ENCODE measurements at places on chromosomes 11 and 22.

- DNase-seq, result no peak
These were observed at the start of gene VPREB1 for GRCh38 chr22:22244316-22245250. Gene VPREB1 (plus strand): TSS chr22:22244786. CDS start chr22:22244814, 28 bp downstream.

GRCh38 chr11:59180907-59181306 lies 9.0 kb downstream of the DTX4 start:
- DNase-seq, result no peak

DNA sequence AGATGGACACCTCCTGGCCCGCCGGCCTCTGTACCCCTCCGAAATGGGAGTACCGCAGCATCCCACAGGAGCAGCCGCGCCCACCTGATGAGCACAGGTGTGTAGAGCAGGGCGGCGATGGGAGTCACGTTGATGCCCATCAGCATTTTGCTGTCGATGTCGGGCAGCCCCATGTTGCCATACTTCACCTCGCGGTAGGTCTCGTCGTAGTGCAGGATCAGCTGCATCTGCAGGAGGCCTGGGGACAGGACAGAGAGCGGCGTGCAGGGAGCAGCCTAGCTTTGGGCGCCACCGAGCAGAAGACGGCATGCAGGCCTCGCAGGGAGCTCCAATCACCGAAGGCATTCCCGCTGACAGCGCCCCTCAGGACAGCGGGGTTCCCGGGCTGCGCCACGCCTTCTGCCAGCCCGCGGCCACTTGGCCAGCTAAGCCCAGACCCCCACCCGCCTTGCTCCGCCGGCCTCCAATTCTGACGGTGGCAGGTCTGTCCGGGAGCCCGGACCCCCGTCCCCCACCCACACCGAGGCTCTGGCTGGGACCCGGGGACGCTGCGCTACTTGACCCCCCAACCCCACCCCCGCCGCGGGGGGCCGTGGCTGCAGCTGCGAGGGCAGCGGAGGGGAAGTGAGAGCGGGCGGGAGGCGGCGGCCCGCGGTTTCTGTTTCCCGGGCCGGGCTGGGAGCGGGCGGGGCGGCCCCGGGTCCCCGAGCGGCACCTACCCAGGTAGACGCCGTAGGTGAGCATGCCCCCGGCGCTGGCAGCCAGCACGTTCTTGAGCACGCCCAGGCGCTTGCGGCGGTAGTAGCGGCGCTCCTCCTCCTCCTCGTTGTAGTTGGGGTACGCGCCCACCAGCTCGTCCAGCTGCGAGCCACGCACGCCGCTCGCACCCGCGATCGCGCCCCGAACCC lies 705 bp downstream of the UNC93B1 start:
- no peak for DNase-seq

GRCh38 chr11:77506857-77507256 lies 33.0 kb upstream of the PAK1 start:
- DNase-seq, result no peak

- no peak for DNase-seq
These were observed 238.3 kb upstream of the TBCEL start for GRCh38 chr11:120785576-120785975.

- DNase-seq, result no peak
These were observed 6.9 kb upstream of the B3GNT6 start for GRCh38 chr11:77027275-77027674.

- no peak for DNase-seq
These were observed 26.7 kb downstream of the TMEM184B start for GRCh38 chr22:38246046-38246658.

- peak; percentile 83 for DNase-seq
These were observed at the start of gene HYLS1 for GRCh38 chr11:125887373-125888324. Gene HYLS1 (plus strand): TSS chr11:125887668. CDS start chr11:125899369, 11,701 bp downstream.

GRCh38 chr11:117828611-117829368 lies 4.2 kb upstream of the FXYD2 start:
- no peak for DNase-seq

GRCh38 chr11:70368961-70369360 lies 29.4 kb upstream of the CTTN start:
- no peak for DNase-seq

- no peak for DNase-seq
These were observed 45.6 kb upstream of the RRM1 start for GRCh38 chr11:4049006-4049405.

- no peak for DNase-seq
These were observed 26.4 kb upstream of the ARHGAP20 start for GRCh38 chr11:110738641-110739040.

GRCh38 chr22:29155966-29156365 lies 49.7 kb upstream of the EMID1 start:
- DNase-seq, result no peak

GRCh38 chr11:123116486-123116885 lies 54.5 kb upstream of the HSPA8 start:
- no peak for DNase-seq

DNA sequence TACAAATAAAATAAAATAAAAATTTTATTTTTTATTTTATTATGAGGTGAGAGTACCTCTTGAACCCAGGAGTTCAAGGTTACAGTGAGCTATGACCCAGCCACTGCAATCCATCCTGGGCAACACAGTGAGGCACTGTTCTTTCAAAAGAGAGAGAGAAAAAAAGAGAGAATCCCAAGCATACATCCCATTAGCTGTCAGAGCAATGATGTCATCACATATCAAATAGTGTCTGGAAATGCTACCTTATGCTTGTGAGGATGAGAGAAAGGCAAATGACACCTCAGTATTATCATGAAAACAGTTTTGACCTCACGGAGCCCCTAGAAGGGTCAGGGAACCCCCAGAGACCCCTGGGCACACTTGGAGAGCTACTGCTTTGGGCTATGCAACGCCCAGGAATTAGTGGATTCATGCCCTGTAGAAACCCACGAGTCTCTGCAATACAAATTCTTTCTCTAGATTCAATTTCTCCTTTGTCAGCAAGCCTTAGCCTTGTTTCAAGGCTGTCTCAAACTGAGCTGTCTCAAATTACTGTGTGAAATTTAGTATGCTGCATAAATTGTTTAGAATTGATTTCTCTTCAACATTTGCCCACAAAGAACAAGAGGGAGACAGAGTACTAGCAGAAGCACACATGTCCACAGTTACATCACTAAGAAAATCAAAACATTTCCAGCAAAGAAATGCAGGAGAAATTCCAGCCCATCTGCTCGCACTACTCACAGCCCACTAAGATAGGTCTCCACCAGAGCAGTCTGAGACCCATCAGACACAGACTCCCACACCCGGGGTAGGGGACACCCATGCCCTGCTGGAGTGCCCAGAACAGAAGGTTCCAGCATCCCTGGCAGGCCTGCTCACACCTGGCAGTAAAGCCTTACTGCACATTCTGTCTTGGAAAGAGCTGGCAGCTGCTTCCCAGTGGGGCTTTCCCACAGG lies 18.1 kb downstream of the DGCR2 start:
- DNase-seq, result no peak

DNA sequence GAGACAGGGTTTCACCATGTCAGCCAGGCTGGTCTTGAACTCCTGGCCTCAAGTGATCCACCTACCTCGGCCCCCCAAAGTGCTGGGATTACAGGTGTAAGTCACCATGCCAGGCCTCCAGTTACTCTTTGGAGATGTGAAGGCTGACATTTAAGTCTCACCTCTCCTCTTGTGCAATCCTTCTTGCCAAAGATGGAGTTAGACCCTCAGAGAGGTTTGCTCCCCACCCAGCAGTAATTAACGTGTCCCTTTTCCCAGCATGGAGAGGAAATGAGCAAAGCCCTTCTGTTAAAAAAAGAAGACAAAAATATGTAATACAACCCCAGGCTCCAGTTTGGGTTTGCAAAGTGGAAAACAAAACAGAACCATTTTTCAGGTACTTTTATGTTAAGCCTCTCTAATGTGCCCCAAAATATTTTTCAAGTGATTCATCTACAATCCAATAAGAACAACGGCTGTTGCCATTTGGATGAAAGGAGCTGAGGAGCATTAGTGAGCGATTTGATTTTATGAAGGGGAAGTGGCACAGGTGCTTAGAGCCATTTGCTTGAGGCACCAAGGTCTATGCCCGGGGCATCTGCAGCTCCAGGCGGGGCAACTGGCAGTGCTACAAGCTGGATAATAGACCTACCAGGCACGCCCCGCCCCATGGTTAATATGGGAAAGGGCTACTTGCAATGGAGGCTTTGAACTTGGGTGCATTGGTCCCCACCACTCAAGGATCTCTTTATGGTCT lies 57.2 kb downstream of the GRIK4 start:
- DNase-seq, result no peak

DNA sequence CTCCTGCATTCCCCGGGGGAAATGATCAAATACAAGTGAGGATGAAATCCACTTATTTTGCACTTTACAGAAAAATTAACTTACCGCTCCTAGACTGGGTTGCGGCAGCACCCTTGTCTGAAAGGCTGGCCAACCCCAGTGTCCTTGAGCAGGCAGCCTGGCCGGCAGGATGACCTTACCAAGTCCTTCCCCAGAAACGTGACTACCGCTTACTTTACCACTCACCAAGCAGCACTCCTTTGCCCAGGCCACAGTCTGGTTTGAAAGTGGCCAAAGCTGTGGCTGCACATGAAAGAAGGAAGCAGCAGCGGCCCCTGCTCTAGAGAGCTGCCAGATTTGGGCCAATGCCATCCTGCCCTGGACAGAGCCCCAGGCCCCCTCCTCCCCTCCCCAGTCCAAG lies 20.3 kb downstream of the MYH9 start:
- no peak for DNase-seq

- DNase-seq, result no peak
These were observed 42.0 kb downstream of the TCF20 start for GRCh38 chr22:42228483-42228882.

DNA sequence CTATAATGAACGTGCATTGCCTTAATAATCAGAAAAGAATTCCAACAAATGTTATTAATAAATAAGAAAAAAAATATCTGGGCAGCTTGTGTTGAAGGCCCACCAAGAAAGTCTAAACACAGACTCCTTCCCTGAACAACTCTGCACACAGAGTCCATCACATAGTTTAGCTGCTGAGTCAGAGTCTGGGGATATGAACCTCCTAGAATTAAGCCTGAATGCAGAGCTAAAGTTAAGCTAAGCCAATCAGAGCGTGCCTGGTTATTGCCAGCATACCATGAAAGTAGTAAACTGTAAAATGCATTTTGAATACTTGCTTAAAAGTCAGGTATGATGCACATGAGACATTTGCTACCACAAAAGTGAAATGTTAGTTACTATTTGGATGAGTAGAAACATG lies 25.6 kb upstream of the TENM4 start:
- no peak for DNase-seq

- DNase-seq, result peak; percentile 84
These were observed 39.7 kb downstream of the TPBGL start for GRCh38 chr11:75280227-75280701.

DNA sequence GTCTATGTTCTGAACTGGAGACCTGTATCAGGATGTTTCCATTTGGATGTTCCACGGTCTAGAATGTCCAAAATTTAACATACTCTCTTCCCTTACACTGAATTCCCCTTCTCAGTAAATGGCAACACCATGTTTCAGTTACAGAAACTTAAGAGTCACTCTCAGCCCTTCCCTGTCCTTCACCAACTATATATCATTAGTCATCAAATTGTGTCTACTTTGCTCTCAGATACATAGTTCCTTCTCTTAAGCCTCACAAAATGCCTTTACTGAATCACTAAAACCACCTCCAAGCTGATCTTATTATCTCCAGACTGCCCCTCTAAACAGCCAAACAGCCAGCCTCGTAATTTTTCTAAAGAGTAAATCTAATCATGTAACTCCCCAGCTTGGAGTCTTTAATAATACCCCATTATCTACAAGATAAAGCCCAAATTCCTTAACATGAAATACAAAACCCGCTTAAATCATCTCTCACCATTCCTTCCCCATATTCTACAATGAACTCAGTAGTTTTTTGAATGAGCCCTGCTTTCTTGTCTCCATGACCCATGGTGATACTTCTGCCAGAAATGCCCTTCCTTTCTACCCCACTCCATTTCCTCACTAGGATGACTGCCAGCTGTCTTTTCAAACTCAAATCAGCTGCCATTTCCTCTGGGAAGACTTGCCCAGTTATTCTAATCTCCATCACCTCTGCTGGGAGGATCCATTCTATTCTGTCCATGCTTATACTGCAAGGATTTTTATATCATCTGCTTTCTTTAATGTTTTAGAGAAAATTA lies 102.7 kb upstream of the ARHGAP42 start:
- DNase-seq, result no peak

GRCh38 chr22:19275919-19276600 lies 15.5 kb downstream of the CLTCL1 start:
- no peak for DNase-seq

GRCh38 chr11:19580646-19581045 lies 132.0 kb upstream of the NAV2 start:
- DNase-seq, result no peak
